ENCODE measurements at places on chromosomes 2 and 18. TPM values are rescaled to one million over a fixed set of nuclear protein-coding genes. Genes with fewer than 3 reads are reported as not detected.

Gene GTF2A1L
- not detected for total RNA-seq

Gene STPG4
- total RNA-seq, result not detected

Gene UGT1A6
- total RNA-seq, result 1.5 TPM

Gene INPP4A
- 9.8 TPM for total RNA-seq

Gene RAB17
- total RNA-seq, result 0.32 TPM

Gene LGALSL
- 12.0 TPM for total RNA-seq

Gene IGFBP5
- 0.23 TPM for total RNA-seq

Gene PSMA8
- not detected for total RNA-seq

Gene B4GALT6
- total RNA-seq, result 5.3 TPM

Gene BMP10
- total RNA-seq, result not detected
